Esophagus squamous epithelium (tissue), 5 donors: ENCODE measurements at places on chromosomes 4 and X. TPM values are rescaled to one million over a fixed set of nuclear protein-coding genes. Genes with fewer than 3 reads are reported as not detected.

Gene ZNF157
- total RNA-seq, result 0.35 TPM

Gene CAPN6
- 0.68 TPM for total RNA-seq

Gene NDNF
- 1.0 TPM for total RNA-seq

DNA sequence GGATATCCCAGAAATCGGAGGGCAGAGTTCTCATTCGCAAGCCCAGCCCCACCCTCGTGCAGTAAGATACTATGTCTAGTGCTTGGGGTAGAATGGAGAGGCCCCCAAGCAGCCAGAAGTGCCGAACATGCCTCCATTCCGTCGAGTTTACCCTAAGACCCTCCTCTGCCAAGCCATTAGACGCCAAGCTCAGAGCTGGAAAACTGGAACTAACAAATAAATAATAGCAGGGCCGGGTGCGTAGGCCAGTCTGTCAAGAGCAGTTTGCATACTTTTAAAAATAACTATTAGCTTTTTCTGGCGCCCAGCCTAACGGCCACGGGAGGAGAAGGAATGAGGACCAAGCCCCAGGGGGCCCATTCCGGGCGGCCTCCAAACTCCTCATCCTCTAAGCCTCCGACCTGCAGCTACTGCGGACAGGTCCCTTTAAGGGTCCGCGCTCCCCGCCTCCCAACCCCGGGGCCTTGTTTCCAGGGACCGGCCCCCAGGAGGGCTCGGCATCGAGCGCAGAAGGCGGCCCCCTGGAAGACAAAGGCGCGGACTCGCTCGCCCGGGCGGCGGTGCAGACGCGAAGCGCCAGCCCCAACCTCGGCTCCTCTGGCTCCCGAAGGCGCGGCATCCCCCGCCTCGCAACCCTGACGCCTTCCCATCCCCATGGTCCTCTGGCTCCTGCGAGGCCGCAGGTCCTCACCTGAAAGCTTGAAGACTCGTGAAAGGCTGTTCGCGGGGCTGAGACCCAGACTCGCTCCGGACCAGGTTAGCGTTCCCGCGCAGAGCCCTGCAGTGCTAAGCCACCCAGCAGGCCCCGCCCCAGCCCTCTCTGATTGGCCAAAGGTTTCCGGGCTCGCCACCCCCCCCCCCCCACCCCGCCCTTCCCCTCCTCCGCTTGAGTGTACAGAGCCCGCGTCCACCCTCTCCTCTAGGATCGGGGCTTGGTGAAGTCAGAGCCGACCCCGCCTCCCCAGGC, at the start of gene TMSB15A:
TSS of gene TMSB15A (minus strand) at position 765 of the 967 bp plus-strand sequence.
- DNase-seq, result no peak
- no peaks in the 10 kb centered on the region for H3K27me3 ChIP-seq
- H3K27ac ChIP-seq, result peak within 1 kb of the TSS; percentile 33
- peak within 1 kb of the TSS; percentile 8 for H3K4me3 ChIP-seq
- H3K4me1 ChIP-seq, result peaks cover 12% of the 10 kb centered on the region
- H3K36me3 ChIP-seq, result no peaks in the 10 kb centered on the region

DNA sequence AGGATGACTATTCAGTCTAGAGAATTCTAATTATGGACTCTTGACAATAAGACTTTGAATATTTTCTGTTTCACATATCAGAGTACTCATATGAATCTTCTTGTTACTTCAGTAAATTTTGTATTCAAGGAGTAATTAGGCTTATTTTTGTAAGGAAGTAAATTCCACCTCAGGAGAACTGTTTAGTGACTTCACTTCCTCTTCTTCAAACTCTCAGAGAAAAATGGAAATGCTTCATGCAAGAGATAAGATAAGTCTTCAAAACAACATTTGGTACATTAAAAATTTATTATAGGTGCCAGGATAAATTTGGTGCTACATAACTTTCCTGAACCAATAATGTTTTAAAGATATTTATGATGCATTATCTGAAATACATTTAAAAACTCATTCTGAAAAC, 1421.9 kb downstream of the PCDH7 start:
- H3K27me3 ChIP-seq, result no peaks in the 10 kb centered on the region
- DNase-seq, result no peak
- no peak overlapping the region for H3K27ac ChIP-seq
- H3K36me3 ChIP-seq, result no peaks in the 10 kb centered on the region

- DNase-seq, result no peak
- no peak overlapping the region for H3K4me3 ChIP-seq
- H3K4me1 ChIP-seq, result peaks cover 7% of the 10 kb centered on the region
- no peak overlapping the region for H3K27ac ChIP-seq
Measured at GRCh38 chr4:108109997-108110416, 58.7 kb downstream of the LEF1 start.

DNA sequence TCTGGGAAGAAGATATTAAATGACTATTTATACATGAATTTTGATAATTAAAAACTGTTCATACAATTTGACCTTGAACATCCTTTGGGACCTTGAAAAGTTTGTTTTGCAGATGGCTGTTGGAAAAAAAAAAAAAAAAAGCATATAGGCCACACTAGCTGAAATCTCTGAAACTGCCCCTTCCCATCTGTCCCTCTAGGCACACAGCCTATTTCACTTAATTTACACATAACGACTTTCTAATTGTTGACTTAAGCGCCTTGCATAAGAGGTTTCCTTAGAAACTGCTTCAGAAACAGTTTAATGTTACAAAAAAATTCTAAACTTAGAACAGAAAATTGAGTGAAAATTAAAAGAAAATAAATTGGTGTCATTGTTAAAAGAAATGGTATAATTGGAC, 131.0 kb downstream of the COX18 start:
- no peak overlapping the region for H3K4me3 ChIP-seq
- no peaks in the 10 kb centered on the region for H3K36me3 ChIP-seq
- no peak for DNase-seq
- H3K27ac ChIP-seq, result no peak overlapping the region
- no peaks in the 10 kb centered on the region for H3K27me3 ChIP-seq

DNA sequence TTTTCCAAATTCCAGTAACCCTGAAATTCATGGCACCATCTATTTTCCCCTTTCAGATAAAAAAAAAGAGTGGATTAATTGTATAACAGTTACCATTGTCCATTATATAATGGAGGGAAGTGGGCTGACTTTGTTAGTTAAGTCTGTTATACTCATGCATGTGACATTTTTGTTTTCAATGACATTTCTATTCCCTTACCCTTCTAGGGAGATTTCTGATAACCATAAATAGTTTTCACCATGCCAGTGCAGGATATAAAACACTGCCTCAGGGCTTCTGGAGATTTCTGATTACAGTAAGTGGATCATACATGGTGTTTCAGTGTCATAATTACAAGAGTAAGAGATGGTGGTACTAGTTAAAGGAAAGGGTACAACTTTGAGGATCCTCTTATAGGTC, 45.5 kb downstream of the SUPT20HL1 start:
- DNase-seq, result no peak
- H3K36me3 ChIP-seq, result no peaks in the 10 kb centered on the region
- H3K4me3 ChIP-seq, result no peak overlapping the region

- H3K36me3 ChIP-seq, result peaks cover 7% of the 10 kb centered on the region
- peak within 1 kb of the TSS; percentile 68 for H3K4me3 ChIP-seq
- peak within 1 kb of the TSS; percentile 90 for H3K27ac ChIP-seq
- H3K4me1 ChIP-seq, result peaks cover 3% of the 10 kb centered on the region
Measured at GRCh38 chr4:86891762-86892635, at the start of gene C4orf36. C4orf36 (minus strand) TSS chr4:86892422; CDS start chr4:86891520, 902 bp downstream.
